ENCODE measurements at places on chromosomes 3 and 15. TPM values are rescaled to one million over a fixed set of nuclear protein-coding genes. Genes with fewer than 3 reads are reported as not detected.

- no peak for ATAC-seq
These were observed 169.2 kb upstream of the TGFBR2 start for GRCh38 chr3:30437171-30437601.

Gene POLQ
- total RNA-seq, result 4.7 TPM

DNA sequence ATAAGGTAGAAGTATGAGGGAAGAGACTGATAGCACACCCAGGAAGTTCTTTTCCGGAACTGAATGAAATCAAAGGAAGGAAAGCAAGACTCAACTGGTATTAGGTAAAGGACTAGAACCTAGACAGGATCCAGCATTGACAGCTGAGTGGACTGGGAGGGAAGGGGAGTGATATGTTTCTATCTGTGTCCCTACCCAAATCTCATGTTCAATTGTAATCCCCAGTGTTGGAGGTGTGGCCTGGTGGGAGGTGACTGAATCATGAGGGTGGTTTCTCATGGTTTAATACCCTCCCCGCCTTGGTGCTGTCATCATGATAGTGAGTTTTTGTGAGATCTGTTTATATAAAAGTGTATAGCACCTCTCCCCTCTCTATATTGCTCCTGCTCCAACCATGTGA lies 415.9 kb upstream of the KCNMB2 start:
- peak; percentile 73 for ATAC-seq

Gene EXD1
- total RNA-seq, result not detected
